ENCODE measurements at places on chromosomes 11 and 22. TPM values are rescaled to one million over a fixed set of nuclear protein-coding genes. Genes with fewer than 3 reads are reported as not detected.

Gene VPREB1
- total RNA-seq = not detected

Gene OR51B5
- total RNA-seq = 0.13 TPM

Gene ZNF280B
- 1.4 TPM for total RNA-seq

Gene TBX1
- total RNA-seq = 5.0 TPM

Gene KCNJ1
- not detected for total RNA-seq

Gene TRIM49
- not detected for total RNA-seq

Gene NXPE4
- not detected for total RNA-seq

Gene MFNG
- 1.9 TPM for total RNA-seq

Gene GLYATL1
- not detected for total RNA-seq

Gene IL18
- 97.1 TPM for total RNA-seq

Gene BTBD18
- not detected for total RNA-seq

Gene OR4C6
- total RNA-seq = not detected

Gene CHCHD10
- total RNA-seq = 177 TPM

Gene NOX4
- not detected for total RNA-seq

Gene SCUBE1
- total RNA-seq = 0.26 TPM

Gene KCTD21
- total RNA-seq = 7.7 TPM

Gene SNX15
- 19.9 TPM for total RNA-seq

Gene FGF4
- not detected for total RNA-seq

Gene CRYBB2
- not detected for total RNA-seq

Gene BDNF
- 8.8 TPM for total RNA-seq

Gene OR5P2
- total RNA-seq = not detected

Gene SLC6A5
- not detected for total RNA-seq

Gene POU2AF2
- total RNA-seq = not detected

Gene UBXN1
- 119 TPM for total RNA-seq

Gene OPCML
- not detected for total RNA-seq

Gene OR2AT4
- not detected for total RNA-seq

Gene PRR33
- not detected for total RNA-seq

Gene SOX6
- not detected for total RNA-seq

Gene OR8G5
- not detected for total RNA-seq

Gene KREMEN1
- 4.5 TPM for total RNA-seq

Gene MEI1
- total RNA-seq = not detected

Gene PDGFD
- 6.1 TPM for total RNA-seq

Gene APOA4
- total RNA-seq = not detected

Gene MIAT
- total RNA-seq = 0.27 TPM

Gene GLYAT
- total RNA-seq = not detected

Gene TTC36
- total RNA-seq = not detected

Gene RBMXL2
- total RNA-seq = not detected

Gene CD81
- 403 TPM for total RNA-seq

Gene HTATIP2
- 198 TPM for total RNA-seq

Gene BIRC3
- 48.9 TPM for total RNA-seq

Gene SNU13
- 184 TPM for total RNA-seq

Gene PANX3
- total RNA-seq = not detected

Gene RRP7A
- total RNA-seq = 60.2 TPM

Gene MCHR1
- not detected for total RNA-seq

Gene RPS6KA4
- total RNA-seq = 63.4 TPM

Gene THAP7
- 16.3 TPM for total RNA-seq
